ENCODE measurements at places on chromosomes 2 and 18.

- H3K4me3 ChIP-seq = no peak overlapping the region
- H3K27me3 ChIP-seq = peaks cover 26% of the 10 kb centered on the region
- H3K4me1 ChIP-seq = no peaks in the 10 kb centered on the region
- no peak overlapping the region for H3K27ac ChIP-seq
- peaks cover 3% of the 10 kb centered on the region for H3K36me3 ChIP-seq
Observed at GRCh38 chr2:172357442-172357841, 69.9 kb upstream of the ITGA6 start.

GRCh38 chr2:100367163-100367562, 44.9 kb upstream of the LONRF2 start:
- H3K4me3 ChIP-seq = no peak overlapping the region
- H3K27ac ChIP-seq = no peak overlapping the region
- H3K4me1 ChIP-seq = no peaks in the 10 kb centered on the region
- peaks cover 47% of the 10 kb centered on the region for H3K27me3 ChIP-seq

DNA sequence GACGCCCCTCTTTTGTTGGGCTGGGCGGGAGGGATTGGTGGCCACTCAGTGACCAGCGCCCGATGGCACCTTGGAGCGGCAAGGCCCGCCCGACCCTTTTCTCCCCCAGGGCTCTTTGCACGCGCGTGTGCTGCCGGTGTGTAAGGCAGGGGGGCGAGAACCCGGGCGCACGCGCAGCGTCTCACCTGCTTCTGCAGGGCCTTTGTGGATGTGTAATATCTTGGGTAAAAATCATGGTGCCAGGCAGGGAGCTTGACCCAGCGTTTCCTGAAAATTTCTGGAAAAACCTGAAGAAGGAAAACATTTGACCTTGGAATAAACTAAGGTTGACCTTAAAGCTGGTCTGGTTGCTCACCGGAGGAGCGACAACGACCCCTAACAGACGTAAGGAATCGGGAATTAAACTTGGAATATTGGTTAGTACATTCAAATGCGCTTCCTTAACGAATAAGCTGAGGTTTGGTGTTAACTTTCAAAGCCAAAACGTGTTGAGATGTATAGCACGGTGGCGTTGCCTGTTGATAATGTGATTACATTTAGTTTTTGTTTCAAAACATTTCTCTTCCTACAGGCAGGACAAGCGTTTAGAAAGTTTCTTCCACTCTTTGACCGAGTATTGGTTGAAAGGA, 438 bp downstream of the HSPE1 start:
- peak overlapping the region; percentile 94 for H3K27ac ChIP-seq
- peaks cover 65% of the 10 kb centered on the region for H3K36me3 ChIP-seq
- no peaks in the 10 kb centered on the region for H3K27me3 ChIP-seq
- peak; percentile 12 for DNase-seq
- H3K4me1 ChIP-seq = peaks cover 38% of the 10 kb centered on the region

- peaks cover 10% of the 10 kb centered on the region for H3K4me1 ChIP-seq
- H3K36me3 ChIP-seq = no peaks in the 10 kb centered on the region
- DNase-seq = no peak
- H3K4me3 ChIP-seq = no peak overlapping the region
- no peaks in the 10 kb centered on the region for H3K27me3 ChIP-seq
Observed at GRCh38 chr18:35571138-35571537, 10.4 kb upstream of the GALNT1 start.

DNA sequence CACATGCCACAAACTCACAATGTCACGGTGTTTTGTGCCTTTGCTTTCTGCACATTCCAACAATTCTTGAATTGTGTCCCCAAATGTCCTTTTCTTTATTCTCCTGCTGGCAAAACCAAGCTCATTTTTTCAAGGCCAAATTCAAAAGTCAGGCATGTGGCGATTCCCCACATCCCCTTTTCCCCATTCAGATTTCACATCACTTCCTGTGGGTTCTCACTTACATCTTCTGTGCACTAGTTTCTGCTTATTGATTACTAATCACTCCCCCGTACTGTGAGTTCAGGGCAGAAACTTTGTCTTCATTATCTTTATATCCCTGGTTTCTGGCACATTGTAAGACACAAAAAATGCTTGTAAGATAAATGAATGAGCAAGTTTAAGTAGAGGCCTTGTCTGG, 69.2 kb downstream of the AP1S3 start:
- H3K27ac ChIP-seq = peak overlapping the region; percentile 5
- no peak for DNase-seq
- no peaks in the 10 kb centered on the region for H3K27me3 ChIP-seq
- H3K4me3 ChIP-seq = no peak overlapping the region
- peaks cover 9% of the 10 kb centered on the region for H3K4me1 ChIP-seq

DNA sequence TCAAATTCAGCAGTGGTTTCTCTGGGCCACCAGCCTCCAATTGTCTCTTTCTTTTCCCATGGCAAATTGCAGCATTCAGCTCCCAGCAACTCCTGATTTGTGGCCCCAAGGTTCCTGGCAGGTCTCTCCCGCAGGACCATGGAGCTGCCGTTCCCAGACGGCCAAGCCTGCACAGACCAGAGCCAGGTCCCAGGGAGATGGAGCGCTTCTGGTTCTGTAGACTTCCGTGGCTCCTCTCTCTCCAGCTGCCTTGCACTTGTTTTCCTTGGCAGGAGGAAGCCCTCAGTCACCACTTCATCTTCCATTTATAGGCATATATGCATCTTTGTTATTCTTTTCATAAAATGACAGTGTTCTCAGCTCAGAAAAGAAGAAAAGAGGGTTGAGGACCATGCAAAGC, 21.7 kb downstream of the TNP1 start:
- no peak overlapping the region for H3K4me3 ChIP-seq
- DNase-seq = no peak
- H3K36me3 ChIP-seq = no peaks in the 10 kb centered on the region
- H3K27ac ChIP-seq = no peak overlapping the region
- H3K4me1 ChIP-seq = no peaks in the 10 kb centered on the region
- peaks cover 5% of the 10 kb centered on the region for H3K27me3 ChIP-seq

- peaks cover 21% of the 10 kb centered on the region for H3K4me1 ChIP-seq
- H3K27ac ChIP-seq = no peak overlapping the region
- peaks cover 14% of the 10 kb centered on the region for H3K36me3 ChIP-seq
- DNase-seq = no peak
Observed at GRCh38 chr2:174781298-174781697, 17.0 kb upstream of the CHRNA1 start.

DNA sequence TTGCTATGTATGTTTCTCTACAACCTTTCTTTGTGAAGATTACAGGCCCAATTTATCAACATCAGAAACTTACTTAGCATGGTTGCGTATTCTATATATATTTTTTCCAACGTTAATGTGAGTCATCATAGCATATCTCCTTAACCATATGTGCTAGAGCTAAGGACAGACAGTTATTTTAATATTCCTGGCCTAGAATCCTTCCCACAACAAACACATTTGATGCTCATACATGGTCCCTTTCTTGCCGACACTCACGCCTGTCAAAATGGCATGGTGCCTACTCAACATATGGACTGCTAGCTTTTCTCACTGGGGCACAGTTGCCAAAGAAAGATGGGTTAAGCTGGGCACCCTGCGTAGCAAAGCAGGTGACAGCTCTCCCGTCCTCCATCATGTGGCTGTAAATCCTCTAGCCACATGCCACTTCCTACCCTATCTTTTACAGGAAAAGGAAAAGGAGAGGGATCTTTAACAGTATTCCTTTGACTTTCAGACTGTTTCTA, 75.2 kb upstream of the GALNT5 start:
- H3K36me3 ChIP-seq = no peaks in the 10 kb centered on the region
- no peak overlapping the region for H3K27ac ChIP-seq
- DNase-seq = no peak
- H3K4me3 ChIP-seq = no peak overlapping the region

DNA sequence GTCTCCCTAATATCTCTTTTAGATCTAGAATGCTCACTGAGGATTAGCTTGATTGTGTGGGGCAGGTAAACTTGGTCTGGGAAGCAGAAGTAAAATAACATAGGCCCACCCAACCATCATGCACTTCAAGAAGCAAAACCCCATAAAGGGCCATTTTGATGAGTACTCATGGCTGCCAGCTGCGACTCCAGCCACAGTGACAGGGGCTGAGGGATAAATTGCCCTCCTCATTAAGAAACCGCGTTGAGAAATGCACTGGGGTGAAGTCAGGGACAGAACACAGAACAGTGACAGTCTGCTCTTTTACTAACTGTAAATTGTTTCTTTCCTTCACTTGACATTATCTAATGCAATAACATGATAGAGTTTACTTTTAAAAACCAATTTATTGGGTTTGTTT, 60.2 kb downstream of the RND3 start:
- DNase-seq = no peak
- H3K36me3 ChIP-seq = no peaks in the 10 kb centered on the region
- H3K4me1 ChIP-seq = no peaks in the 10 kb centered on the region
- no peaks in the 10 kb centered on the region for H3K27me3 ChIP-seq
- H3K4me3 ChIP-seq = no peak overlapping the region
- H3K27ac ChIP-seq = no peak overlapping the region

GRCh38 chr2:197092431-197092830, 165.9 kb upstream of the PGAP1 start:
- H3K36me3 ChIP-seq = peaks cover 68% of the 10 kb centered on the region
- no peaks in the 10 kb centered on the region for H3K27me3 ChIP-seq
- H3K4me1 ChIP-seq = peaks cover 14% of the 10 kb centered on the region
- no peak for DNase-seq
- H3K27ac ChIP-seq = peak overlapping the region; percentile 34

DNA sequence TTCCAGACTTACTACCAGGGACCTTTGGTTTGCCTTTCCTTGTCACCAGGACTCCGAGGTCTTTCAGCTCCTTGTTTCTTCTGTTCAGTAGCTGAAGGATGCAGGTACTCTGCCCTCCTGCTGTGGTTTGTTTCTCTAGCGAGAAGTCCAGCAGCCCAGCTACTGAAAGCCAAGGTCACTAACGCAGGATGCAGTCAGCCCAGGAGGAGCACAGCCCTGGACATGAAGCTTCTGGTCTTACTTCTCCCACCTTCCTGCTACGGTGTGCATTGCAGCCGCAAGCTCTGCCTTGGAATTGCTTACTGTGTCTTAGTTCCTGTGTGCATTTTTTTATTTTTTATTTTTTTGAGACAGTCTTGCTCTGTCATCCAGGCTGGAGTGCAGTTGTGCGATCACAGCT, 62.4 kb downstream of the DGKD start:
- peaks cover 8% of the 10 kb centered on the region for H3K36me3 ChIP-seq
- no peak overlapping the region for H3K4me3 ChIP-seq
- peaks cover 71% of the 10 kb centered on the region for H3K4me1 ChIP-seq
- no peaks in the 10 kb centered on the region for H3K27me3 ChIP-seq
- no peak for DNase-seq

DNA sequence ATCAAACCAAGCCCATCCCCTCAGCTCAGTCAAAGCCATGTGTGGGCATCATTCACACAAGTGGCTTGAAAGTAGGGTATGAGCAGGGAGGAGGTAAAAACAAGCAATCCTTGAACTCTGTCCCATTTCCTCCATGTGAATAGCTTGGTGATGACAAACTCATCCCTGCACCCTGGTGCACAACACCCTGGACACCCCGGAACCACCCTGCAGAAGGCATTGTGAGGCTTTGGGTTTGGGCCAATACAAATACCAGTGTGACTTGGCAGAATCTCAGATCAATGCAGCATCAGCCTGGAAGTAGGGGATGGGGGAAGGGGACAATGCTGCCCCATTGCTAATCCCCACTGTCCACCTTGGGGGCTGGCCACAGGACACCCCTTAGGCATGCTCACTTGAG, 28.6 kb downstream of the TGFA start:
- H3K4me3 ChIP-seq = no peak overlapping the region
- H3K4me1 ChIP-seq = peaks cover 19% of the 10 kb centered on the region
- no peak overlapping the region for H3K27ac ChIP-seq
- no peaks in the 10 kb centered on the region for H3K27me3 ChIP-seq

- H3K4me3 ChIP-seq = no peak overlapping the region
- no peak overlapping the region for H3K27ac ChIP-seq
- H3K27me3 ChIP-seq = peaks cover 21% of the 10 kb centered on the region
- no peak for DNase-seq
- H3K4me1 ChIP-seq = no peaks in the 10 kb centered on the region
Observed at GRCh38 chr18:54995421-54996143, 36.3 kb upstream of the CCDC68 start.

DNA sequence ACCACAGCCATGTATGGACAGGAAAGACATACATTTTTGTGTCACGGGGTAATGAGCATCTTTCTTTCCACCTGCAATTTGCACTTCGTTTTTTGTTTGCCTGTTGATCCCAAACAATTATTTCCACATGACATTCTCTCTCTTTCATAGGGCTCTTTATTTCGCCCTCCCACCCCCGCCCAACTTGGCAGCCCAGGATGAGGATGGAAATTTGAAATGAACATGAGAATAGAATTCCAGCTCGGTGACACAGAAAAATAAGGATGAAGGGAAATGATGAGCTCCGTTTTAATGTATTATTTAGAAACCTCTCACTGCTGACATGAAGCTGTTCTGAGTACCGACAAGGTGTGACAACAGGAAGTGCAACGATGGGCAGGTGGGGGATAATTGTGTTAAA, 443.3 kb downstream of the SOCS6 start:
- no peak for DNase-seq
- no peak overlapping the region for H3K4me3 ChIP-seq
- no peaks in the 10 kb centered on the region for H3K4me1 ChIP-seq
- no peaks in the 10 kb centered on the region for H3K36me3 ChIP-seq
- no peaks in the 10 kb centered on the region for H3K27me3 ChIP-seq

- DNase-seq = no peak
- H3K36me3 ChIP-seq = peaks cover 6% of the 10 kb centered on the region
- H3K4me1 ChIP-seq = no peaks in the 10 kb centered on the region
- H3K4me3 ChIP-seq = no peak overlapping the region
Observed at GRCh38 chr2:240463866-240464481, 28.5 kb downstream of the GPC1 start.

GRCh38 chr2:10240161-10240681, 62.5 kb upstream of the HPCAL1 start:
- no peak overlapping the region for H3K4me3 ChIP-seq
- H3K4me1 ChIP-seq = peaks cover 6% of the 10 kb centered on the region
- no peaks in the 10 kb centered on the region for H3K36me3 ChIP-seq
- peaks cover 10% of the 10 kb centered on the region for H3K27me3 ChIP-seq

DNA sequence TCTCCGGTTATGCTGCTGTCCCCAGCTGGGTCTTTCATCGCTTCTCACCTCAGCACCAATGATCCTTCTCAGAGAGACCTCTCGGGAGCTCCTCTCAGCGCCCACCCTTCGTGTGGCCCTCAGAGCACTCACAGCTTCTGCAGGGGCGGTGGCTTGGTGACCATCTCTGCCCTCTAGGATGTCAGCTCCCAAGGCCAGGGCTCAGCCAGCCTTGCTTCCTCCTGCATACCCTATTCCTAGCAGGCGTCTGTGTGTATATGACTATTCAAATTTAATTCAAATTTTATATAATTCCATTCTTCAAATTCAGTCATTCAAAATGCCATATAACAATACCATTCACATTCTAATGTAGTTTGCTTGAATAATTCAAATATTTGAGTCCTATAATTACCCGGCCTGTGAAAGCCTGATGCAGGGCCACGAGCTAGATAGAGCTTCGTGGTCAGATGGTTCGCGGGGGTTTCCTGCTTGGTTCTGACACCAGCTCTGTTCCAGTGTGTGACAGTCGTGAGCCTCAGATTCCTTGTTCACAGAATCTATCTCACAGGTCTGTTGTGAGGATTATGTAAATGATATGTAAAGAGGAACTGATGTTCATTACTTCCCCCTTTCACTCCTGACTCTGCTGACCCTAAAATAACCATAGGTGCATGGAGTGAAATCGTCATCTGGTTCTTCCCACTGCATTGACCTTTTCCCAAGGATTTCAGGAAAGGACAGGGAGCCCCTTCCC, 94.0 kb upstream of the CNGA3 start:
- H3K27ac ChIP-seq = no peak overlapping the region
- no peak overlapping the region for H3K4me3 ChIP-seq
- DNase-seq = no peak
- peaks cover 49% of the 10 kb centered on the region for H3K27me3 ChIP-seq
- H3K36me3 ChIP-seq = no peaks in the 10 kb centered on the region

- no peaks in the 10 kb centered on the region for H3K27me3 ChIP-seq
- no peak for DNase-seq
- H3K4me3 ChIP-seq = no peak overlapping the region
- H3K36me3 ChIP-seq = peaks cover 6% of the 10 kb centered on the region
- no peak overlapping the region for H3K27ac ChIP-seq
Observed at GRCh38 chr18:49285627-49286026, 174.8 kb downstream of the DYM start.
